ENCODE measurements at places on chromosomes 5 and 9.

GRCh38 chr5:131265311-131265803, 1.5 kb downstream of the CDC42SE2 start:
- DNase-seq, result no peak

DNA sequence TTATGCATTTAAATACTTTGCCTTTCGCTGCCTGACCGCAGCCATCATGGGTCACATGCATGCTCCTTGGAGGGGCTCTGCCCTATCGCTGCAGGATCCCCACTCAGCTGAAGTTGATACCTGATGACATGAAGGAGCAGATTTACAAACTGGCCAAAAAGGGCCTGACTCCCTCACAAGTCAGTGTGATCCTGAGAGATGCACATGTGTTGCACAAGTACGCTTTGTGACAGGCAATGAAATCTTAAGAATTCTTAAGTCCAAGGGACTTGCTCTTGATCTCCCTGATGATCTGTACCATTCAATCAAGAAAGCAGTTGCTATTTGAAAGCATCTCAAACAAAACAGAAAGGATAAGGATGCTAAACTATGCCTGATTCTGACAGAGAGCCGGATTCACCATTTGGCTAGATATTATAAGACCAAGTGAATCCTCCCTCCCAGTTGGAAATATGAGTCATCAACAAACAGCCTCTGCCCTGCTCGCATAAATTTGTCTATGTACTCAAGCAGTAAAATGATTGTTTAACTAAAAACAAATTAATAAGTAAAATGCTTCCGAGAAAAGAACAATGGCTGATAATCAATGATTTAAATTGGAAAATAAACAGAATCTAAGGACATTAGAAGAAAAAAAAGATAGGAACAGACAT, 41.6 kb upstream of the PPP2CA start:
- DNase-seq, result no peak

GRCh38 chr5:5179079-5179478, 38.9 kb downstream of the ADAMTS16 start:
- no peak for DNase-seq

DNA sequence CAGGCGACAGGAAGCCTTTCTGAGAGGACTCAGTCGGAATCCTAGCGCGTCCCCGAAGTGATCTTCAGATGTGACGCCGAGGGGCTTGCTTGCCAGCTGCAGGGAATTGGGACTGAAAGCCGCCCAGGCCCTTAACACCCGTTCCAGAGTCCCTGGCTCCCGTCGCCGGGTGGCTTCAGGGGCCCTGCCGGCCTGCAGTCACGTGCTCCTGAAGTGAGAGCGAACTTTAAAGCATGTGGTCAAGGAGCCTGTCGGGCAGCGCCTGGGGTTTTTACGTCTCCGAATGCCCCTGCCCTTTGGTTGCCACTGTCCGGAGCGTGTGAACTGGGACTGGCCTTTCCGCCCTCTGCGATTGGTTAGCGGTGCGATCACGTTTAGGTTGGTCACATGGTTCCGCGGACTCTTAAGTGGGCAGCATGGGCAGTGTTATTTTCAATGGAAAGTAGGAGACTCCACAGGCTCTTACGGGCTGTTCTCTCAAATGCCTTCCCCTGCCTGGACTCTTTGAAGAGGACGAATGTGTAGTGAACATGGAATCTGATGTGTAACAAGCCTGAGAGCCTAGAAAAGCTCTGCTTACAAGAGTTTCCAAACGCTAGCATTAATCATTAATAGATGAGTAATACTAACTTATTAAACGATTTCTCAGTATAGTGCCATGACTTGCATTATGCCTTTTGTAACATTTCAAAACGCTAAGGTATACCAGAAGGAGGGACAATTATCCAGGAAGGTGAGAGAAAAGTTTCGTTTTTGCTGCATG, 1.9 kb downstream of the VLDLR start:
- DNase-seq, result no peak

DNA sequence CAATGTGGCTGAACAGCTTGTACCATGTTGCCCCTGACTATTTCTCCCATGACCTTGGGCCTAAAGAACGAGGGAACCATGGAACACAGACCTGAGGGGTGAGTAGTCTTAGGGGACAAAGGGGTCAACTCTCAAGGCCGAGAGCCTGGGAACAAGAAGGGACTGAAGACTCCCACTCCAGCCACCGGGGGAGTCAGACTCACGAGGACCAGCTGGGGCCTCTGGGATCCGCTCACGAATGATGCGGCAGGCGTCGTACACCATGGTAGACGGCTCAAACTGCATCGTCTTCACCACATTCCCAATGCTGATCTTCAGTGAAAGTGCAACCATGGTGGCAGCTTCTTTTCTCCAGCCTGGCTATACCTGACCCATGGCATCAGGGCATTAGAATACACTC, 6.6 kb downstream of the TLN1 start:
- no peak for DNase-seq

GRCh38 chr9:96020300-96020791, 144.9 kb downstream of the ERCC6L2 start:
- DNase-seq, result no peak

DNA sequence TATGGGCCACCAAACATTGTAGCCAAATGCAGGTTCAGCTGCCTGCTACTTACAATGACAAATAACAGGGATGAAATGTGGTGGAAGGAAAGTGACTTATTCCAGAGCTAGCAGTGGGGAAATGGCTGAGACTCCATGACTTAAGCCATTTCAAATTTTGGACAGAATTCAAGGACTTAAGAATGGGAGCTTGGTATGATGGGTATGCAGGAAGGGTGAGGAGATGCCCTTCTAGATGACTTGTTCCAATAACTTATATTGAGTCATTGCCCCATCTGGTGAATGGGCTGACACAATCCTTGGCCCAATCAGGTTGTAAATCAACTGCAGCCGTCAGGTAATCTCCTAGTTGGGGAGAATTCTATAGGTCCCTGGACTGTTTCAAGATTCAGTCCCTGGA, 230.7 kb upstream of the SGCD start:
- no peak for DNase-seq

DNA sequence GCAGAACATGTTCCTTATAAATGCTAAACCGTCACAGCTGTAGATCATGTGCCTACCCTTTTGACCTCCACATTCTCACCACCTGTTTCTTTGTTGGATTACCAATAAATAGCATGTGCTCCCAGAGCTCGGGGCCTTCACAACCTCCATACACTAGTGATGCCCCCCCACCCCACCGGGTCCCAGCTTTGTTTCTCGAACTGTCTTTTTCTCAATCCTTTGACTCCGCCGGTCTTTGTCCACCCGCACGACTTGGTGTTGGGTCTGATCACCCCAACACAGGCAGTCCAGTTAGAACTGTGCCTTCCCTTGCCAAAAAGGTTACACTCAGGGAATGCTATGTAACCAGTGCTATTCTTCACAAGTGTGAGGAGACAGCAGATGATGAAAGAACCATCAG, 485.9 kb upstream of the C9orf72 start:
- no peak for DNase-seq

GRCh38 chr5:180690562-180690961, 41.2 kb upstream of the FLT4 start:
- no peak for DNase-seq

DNA sequence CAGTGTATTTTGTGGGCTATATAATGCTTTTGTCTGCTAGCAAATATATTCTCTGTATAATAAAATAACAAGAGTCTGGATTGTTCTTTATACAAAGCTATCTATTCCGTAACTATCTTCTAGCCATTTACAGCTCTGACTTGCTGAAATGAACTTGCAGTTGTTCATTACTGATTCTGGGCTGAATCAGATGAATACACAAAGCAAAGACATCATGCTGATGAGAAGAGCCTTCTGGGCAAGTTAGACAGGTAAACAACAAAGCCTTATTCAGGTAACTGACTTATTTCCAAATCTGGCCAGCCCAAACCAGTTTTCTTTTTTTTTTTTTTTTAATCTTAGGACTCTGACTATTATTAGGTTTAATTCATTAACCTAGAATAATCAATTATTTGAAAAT, 255.5 kb downstream of the KIAA0825 start:
- no peak for DNase-seq

DNA sequence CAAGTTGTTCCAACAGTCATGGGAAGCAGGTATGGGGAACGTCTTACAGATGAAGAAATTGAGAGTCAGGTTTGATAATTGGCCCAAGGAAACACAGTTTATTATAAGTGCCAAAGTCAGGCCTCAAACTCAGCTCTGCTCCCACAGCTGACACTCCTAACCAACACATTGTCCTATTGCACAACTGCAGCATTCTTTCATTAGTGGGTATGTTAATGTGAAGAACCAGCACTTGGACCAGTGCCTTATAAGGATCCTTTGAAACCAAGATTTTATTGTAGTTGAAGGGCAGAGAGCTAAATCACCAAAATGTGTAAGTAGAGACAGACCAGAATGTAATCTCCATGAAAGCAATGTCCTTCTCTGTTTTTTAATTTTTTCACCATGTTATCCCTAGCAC, 56.1 kb downstream of the GRIA1 start:
- DNase-seq, result no peak

GRCh38 chr5:108003178-108003577, 332.4 kb upstream of the EFNA5 start:
- no peak for DNase-seq

- no peak for DNase-seq
These were observed 58.8 kb upstream of the RAI14 start for GRCh38 chr5:34597034-34598027.

GRCh38 chr9:3436629-3437420, 89.0 kb downstream of the RFX3 start:
- no peak for DNase-seq

DNA sequence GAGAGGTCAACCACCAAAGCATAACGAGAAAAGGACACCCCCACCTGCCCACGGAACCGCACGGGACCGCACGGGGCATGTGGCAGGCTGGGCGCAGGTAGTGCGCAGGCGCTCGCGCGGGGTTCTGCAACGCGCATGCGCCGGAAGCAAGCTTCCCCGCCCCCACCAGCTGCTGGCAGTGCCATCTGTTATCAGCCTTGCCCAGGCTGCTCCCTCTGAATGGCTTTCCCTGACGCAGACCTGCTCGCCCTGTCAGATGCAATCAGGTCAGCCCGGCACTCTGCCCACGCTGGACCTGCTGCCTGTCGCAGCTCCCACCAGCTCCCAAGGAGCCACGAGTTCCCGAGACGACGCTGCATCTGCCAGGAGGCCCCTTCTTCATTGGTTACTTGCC, 22.8 kb downstream of the PTCH1 start:
- DNase-seq, result no peak

DNA sequence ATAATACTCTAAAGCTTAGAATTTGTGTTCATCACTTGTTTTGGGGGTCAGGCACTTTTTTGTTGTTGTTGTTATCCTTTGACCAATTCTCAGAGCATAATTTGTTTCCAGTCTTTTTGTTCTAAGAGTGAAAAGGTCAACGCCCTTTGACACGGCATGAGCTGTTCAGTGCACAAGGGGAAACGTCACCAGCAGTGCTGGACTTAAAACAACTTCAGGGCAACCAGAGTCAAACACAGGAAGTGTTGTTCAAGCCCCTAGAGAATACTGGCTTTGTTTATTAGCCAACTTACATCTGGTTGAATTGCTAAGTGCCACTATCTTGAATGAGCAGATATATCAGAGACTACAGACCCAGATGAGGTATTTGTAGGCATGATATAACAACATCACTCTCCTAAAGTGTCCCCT, 368.9 kb downstream of the TMEM161B start:
- DNase-seq, result no peak

DNA sequence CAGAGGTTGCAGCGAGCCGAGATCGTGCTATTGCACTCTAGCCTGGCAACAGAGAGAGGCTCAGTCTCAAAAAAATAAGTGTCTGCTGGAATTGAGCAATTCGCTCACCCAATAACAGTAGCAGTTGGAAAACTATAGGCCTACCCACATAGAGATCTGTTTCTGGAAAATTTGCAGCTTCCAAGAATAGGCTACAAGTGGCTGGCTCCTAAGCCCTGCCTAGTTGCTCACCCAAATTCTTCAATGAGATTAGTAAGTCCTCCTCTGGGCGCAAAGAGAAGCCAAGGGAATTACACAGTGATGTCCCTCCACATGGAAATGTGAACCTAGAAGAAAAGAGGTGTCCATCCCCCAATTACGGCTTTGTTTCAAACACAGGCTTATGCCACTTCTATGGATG, 42.6 kb upstream of the RNF38 start:
- DNase-seq, result no peak

DNA sequence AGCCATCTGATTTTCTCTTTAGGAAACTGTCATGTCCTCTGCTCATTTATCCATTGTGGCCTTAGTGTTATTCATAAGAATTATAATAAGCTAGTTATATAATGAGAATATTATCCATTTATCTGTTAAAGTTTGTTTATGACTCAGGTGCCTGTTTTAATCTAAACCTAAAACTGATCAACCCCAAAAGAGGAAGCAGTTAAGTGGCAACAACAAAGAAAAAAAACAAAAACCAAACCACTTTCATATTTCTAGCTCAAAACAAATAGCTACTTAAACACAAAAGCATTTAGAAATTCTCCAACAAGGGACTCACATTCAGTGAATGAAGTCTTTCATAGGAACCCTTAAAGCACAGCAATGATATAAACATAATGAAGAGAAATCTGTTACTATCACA, 116.4 kb downstream of the APBA1 start:
- no peak for DNase-seq

GRCh38 chr9:38138276-38138675, 69.2 kb upstream of the SHB start:
- no peak for DNase-seq

GRCh38 chr5:38104497-38105230, 153.7 kb upstream of the EGFLAM start:
- DNase-seq, result no peak

- no peak for DNase-seq
These were observed 3.0 kb upstream of the PROB1 start for GRCh38 chr5:139397921-139398320.

DNA sequence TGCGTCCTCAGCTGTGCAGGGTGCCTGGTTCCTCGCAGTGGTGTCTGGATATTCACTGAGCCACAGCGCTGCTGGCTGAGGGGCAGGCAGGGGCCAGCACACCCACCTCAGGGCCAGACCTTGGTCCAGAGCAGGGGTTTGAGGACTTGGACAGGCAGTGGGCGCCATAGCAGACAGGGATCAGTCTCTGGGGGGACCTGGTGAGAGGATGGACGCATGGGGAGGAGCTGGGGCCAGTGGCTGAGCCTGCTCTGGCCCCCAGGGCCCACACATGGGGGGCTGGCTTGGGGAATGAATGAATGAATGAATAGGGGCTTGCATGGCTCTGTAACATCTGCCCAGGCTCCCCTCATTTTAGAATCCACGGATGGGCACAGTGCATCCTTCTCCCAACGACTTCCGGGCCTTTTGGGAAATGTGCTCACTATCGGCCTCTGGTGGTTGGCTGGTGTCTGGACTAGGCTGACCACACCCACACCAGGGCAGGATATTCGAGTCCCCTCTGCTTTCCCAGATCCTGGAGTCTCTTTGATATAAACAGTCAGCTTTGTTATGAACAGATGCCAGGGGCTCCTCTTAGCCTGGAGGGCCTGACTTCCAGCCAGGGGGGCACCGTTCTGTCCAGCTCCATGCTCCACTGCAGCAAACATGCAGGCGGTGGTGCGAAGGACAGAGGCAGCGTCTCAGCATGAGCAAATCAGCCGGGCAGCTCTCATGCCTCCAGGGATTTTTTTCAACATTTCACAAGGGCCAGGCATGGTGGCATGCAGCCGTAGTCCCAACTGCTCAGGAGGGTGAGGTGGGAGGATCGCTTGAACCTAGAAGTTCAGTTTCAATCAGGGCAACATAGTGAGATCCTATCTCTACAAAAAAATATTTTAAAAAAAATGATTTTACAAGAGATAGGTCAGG, 62.6 kb downstream of the NEK6 start:
- no peak for DNase-seq

GRCh38 chr5:68528821-68529273, 313.3 kb downstream of the PIK3R1 start:
- no peak for DNase-seq

All from activated CD8-positive, alpha-beta memory T cell treated with anti-CD3 and anti-CD28 coated beads for 1 hour (primary cell).